ENCODE measurements at places on chromosomes 6 and 20.

- no peak for DNase-seq
Observed at GRCh38 chr6:52976149-52976548, 18.9 kb downstream of the GSTA4 start.

GRCh38 chr6:140966676-140967075 is 1166.0 kb upstream of the GJE1 start:
- DNase-seq = no peak

GRCh38 chr6:98525860-98526259 is 308.5 kb upstream of the POU3F2 start:
- no peak for DNase-seq

DNA sequence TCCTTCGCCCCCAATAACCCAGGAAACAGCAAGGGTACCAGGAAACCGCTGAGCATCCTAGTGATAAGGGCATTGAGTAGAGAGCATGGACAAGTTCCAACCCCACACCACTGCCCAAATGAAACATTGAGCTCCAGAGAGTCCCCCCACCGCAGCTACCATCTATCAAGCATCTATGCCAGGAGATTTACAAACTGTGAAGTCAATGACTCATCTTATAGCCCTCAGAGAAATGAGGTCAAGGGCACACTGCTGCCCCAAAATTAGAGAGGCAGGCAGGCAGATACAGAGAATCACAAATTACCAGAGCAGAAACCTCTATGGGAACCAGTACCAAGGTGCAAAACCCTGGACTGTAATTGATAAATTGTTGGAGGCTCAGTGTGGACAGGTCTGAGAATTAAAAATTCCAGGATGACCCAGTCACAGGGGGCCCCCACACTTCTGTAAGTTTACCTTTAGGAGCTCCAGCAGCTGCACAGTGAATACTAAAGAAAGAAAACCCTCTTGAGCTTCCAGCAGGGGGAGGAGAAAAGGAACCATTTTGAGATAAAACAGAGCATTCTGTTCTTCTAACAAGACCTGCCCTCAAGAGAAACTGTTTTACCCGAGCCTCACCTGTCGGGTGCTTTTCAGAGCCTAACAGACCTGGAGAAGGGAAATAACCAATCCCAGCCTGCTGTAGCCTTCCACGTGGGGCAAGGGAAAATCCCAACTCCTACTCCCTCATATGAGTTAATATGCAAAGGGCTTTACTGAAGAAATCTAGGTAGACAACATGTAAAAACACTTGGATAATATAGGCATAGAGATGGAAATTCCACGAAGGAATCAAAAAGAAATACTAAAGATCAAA is 118.0 kb upstream of the ARID1B start:
- DNase-seq = no peak

- DNase-seq = no peak
Observed at GRCh38 chr6:25012657-25013056, 76.9 kb upstream of the RIPOR2 start.

DNA sequence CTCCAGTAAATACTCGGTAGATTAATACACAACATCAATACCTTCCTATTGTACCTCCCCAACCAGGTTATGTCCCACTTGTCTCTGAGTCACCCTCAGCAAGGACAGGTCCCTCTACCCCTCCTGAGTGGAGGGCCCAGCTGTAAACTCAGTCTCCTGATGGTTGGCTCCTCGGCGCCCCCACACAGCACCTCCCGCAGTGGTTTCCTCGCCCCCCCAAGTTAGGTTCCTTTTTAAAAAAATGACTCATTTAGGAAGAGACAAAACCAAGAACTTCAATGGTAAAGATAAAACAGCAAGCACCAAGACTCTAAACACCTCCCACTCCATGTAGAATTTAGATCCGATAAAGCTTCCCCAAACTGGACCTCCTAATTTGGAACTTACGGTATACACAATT is 83.5 kb downstream of the TRERF1 start:
- peak; percentile 81 for DNase-seq

- no peak for DNase-seq
Observed at GRCh38 chr6:150183105-150183504, 40.3 kb downstream of the PPP1R14C start.

DNA sequence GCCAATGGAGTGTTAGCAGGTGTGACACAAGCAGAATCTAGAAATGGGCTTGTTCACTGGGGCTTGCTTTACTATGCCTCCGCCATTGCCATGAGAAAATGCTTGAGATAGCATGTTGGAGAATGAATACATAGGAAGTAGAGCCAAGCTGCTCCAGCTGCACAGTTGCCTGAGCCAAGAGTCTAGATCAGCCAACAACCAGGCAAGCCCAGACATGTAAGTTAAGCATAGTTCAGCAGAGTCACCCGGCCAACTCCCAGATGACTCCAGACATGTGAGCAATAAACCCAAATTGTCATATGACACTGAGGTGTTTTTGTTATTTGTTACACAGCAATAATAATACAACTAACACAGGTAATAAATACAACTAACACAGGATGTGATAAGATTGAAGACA is 167.9 kb downstream of the HAO1 start:
- DNase-seq = no peak

DNA sequence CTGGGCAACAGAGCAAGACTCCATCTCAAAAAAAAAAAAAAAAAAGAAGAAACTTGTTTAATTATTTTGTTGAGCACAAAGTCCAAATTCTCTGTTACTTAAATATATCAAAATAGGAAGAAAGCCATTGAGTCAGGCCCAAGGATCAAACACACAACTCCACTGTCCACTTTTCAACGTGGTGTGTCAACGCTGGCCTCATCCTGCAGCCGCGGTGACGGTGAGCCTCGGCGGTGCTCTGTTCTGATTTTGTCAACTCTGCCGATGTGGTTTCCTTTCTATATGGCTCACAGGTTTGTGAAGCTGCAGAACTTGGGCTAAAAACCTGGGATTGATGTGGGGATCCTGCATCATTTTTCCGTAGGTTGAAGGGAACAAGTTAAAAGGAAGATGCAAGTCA is 3.2 kb upstream of the SMOC2 start:
- DNase-seq = no peak

DNA sequence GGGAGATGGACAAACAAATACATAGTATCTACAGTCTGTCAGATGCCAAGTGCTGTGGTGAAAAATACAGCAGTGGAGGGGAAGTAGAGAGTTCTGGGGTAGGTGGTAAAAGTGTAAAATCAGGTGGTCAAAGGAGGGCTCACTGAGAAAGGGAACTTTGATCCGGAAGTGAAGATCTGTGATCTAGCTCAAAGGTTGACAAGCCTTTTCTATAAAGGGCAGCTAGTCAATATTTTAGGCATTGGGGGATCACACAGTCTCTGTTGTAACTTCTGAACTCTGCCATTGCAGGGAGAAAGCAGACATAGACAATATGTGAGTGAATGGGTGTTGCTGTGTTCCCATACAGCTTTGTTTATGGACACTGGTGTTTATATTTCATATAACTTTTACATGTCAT is 38.6 kb downstream of the SH3BGRL2 start:
- DNase-seq = no peak

DNA sequence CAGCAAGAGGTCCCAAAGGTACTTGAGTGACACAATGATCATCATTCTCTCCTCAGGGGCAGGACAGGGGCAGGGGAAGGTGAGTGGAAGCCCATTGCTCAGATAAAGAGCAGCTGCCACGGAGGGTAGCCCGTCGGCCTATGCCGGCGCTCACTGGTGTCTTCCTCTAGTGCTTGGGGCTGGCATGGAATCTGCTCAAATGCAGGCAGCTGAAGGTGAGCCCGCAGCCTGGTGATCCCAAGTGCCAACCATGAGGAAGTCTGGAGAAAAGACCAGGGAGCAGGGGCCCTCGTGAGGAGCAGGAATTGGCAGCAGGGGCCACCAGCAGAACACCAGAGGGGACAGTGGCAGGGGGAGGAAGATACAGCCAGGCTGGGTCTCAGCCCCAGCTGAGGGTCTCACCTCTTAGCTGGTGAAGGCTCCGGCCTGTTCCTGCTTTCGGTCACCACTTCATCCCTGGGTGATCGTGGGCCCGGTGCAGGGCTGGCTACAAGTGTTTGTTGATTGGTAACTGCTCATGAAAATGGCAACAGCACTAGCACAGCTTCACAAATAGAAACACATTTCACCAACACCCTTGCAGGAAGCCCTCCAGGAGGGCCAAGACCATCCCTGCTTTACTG is 24.7 kb downstream of the RBCK1 start:
- DNase-seq = no peak

GRCh38 chr6:6436946-6437345 is 116.5 kb upstream of the F13A1 start:
- DNase-seq = no peak

DNA sequence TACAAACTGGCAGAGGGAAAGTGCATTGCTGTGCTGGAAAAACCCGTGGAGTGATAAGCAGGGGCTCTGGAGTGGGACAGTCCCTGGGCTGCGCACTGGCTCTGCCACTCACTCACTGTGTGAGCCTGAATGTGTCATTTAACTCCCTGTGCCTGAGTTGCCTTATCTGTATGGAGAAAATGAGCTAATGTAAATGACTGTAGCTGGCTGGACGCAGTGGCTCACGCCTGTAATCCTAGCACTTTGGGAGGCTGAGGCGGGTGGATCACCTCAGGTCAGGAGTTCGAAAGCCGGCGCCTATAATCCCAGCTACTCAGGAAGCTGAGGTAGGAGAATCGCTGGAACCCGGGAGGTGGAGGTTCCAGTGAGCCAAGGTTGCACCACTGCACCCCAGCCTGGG is 18.4 kb upstream of the RPN2 start:
- no peak for DNase-seq

- DNase-seq = no peak
Observed at GRCh38 chr6:121187833-121188200, 146.5 kb downstream of the TBC1D32 start.

GRCh38 chr20:3672547-3673171 is 9.2 kb downstream of the ADAM33 start:
- DNase-seq = peak; percentile 4

DNA sequence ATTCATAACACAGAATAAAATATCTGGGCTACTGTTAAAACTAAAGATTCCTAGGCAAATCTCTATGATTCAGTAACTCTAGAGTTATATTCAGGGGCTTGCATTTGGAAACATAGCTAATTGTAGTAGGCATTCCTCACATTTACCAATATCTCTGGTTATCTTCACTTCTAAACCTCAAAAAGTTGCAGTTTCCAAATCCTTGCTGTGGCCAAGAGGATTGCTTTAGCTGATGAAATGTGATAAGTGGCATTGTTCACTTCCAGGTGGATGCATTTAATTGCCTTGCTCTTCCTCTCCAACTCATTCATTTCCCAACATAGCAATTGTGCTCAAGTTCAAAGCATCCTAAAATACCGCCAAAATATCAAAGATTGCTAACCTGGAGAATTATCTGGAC is 246.6 kb downstream of the GRIK2 start:
- no peak for DNase-seq

DNA sequence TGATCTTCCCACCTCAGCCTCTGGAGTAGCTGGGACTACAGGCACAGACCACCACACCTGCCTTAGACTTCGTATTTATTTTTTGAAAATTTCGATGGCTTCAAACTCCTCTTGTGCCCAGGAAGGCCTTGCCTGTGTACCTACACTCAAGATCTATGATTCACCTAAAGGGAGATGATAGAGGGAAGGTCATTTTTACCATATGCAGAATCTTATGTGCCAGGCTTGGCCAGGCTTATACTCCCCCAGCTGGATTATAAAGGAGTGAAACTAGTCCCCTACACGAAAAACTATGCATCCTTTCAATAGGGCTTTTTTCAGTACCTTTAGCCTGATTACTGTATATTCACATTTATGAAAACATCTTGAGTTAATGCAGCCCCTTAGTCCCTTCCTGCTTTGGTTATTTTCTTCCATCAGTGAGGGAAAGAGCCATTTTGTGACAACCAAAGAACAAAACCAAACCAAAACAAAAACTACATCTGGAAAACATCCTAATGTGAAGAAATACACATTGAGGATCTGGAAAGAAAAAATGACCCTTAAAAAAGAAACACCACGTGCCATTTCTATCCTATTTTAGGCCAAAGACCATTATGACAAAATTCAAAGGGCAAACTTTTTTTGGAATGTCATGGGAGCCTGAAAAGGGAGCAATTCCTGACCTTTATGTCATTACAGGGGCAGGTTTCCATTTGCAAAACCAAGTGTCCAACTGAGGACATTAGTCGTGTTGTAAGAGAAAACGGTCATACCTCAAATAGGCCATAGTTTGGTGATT is 34.7 kb downstream of the RIPOR2 start:
- no peak for DNase-seq

GRCh38 chr6:18277237-18278006 is 13.1 kb upstream of the DEK start:
- no peak for DNase-seq

DNA sequence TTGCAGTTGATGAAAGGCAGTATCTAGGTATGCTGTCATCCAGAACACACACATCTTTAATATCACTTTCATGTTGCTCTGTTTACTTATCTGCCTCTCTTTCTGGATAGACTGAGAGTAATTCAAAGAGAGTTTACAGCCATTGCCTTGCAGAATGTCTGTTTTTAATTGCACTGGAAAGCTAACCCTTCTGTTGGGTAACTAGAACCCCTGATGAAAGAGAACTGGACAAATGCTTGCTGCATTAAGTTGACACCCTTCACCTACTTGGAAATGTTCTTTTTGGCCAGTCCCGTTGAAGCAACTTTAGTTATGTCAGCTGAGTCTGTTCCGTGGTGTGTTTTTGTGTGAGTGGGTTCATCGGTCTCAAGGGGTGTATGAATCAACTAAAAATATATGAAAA is 383.8 kb upstream of the CITED2 start:
- no peak for DNase-seq

- no peak for DNase-seq
Observed at GRCh38 chr6:84847390-84848160, 83.2 kb upstream of the TBX18 start.

GRCh38 chr20:2301164-2301622 is 5.4 kb downstream of the TGM3 start:
- DNase-seq = no peak

DNA sequence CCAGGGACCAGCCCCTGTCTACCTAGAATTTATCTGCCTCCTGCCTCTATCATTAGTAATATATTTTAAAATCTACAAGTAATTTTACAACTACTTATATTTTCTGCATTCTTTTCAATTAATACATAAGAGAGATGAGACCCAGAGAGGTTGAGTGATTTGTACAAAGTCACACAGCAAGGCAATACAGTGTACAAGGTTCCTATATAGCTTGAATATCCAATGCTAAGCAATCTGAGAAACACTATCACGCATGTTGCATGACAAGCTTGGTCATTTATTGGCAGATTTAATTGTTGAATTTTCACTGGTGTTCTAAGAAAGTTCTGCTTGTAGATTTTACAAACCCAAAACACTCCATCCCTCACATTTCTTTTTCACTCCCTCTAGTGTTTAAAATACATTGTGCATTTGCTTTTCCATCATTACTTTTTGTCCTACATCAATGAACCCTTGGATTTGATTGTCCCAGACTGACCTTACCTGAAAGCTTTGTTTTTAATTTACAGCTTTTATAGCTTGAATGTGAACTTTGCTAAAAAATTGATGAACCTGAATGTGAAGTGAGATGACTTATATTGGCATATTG is 520.9 kb upstream of the CITED2 start:
- no peak for DNase-seq

GRCh38 chr6:46781478-46782378 is 11.5 kb upstream of the MEP1A start:
- no peak for DNase-seq

Data from activated naive CD4-positive, alpha-beta T cell treated with Interleukin-2 at 50 U/mL for 16 hours (primary cell).